ENCODE measurements at places on chromosomes 1 and 21.

GRCh38 chr1:39507230-39507928, 15.9 kb downstream of the BMP8A start:
- no peak for DNase-seq

DNA sequence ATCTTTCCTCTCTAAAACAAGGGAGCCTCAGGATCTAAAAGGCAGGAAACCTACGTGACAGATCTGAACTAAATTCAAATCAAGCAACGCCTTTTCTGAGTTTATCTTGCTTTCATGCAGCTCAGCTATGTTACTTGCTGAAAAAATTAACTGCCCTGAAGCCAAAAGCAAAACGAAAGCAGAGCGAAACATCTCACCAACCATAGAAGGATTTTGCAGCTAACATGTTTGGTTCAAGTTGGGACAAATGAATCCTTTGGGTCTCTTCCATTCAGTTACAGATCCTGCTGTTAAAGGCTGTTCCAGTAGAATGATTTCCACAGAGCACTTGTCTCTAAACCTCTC, 482 bp downstream of the SLC2A5 start:
- no peak for DNase-seq

DNA sequence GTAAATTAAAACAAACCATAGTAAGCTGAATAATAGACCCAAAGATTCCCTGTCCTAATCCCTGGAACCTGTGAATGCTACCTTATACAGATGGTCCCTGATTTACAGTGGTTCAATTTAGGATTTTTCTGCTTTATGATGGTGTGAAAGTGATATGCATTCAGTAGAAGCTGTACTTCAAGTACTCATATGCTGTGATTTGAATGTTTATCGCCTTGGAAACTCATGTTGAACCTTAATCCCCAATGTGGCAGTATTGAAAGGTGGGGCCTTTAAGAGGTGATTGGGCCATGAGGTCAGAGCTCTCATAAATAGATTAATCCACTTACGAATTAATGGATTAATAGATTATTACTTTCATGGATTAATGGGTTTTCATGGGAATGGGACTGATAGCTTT, 10.6 kb upstream of the RRP15 start:
- no peak for DNase-seq

GRCh38 chr1:19078536-19078935, 122.1 kb upstream of the IFFO2 start:
- DNase-seq, result no peak

GRCh38 chr1:215744419-215744818, 177.3 kb downstream of the KCTD3 start:
- DNase-seq, result no peak

GRCh38 chr21:16192902-16193301, 463.1 kb downstream of the USP25 start:
- no peak for DNase-seq

GRCh38 chr1:87213135-87213515, 115.6 kb upstream of the LMO4 start:
- DNase-seq, result no peak

GRCh38 chr1:34929497-34929852, at the start of gene DLGAP3:
TSS of gene DLGAP3 (minus strand) at chr1:34929650. CDS start at chr1:34905383, 24,267 bp downstream.
- no peak for DNase-seq

- DNase-seq, result no peak
These were observed 44.5 kb downstream of the B3GALT5 start for GRCh38 chr21:39657091-39657689.

DNA sequence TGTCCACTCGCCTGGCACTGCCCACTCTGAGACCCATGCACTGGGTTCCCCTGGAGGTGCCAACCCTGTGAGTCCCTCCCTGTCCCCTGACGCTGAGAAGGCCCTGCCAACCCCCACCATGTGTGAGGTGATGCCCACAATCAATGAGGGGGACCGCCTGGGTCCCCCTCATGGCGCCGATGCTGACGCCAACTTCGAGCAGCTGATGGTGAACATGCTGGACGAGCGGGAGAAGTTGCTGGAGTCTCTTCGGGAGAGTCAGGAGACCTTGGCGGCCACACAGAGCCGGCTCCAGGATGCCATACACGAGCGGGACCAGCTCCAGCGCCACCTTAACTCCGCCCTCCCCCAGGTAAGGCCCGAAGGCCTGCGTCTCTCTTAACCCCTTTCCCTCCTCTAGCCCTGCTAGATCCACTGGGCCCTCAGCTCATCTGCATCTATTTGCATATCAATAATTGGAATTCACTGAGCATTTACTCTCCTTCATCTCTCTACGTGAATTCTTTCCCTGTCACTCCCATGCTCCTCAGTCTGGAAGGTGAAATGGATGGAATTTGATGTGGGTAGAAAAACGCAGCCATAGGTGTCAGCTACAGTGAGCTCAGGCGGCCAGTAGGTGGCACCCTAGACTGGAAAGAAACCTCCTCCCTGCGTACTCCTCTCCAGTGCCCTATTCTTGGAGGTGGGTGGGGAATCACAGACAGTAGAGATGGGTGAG, 12.8 kb downstream of the PPFIA4 start:
- DNase-seq, result no peak

- DNase-seq, result peak; percentile 65
These were observed 17.7 kb upstream of the PTPRC start for GRCh38 chr1:198620951-198621824.

GRCh38 chr1:97050506-97050905, 328.9 kb downstream of the PTBP2 start:
- DNase-seq, result no peak

GRCh38 chr1:29278124-29278523, 41.8 kb downstream of the PTPRU start:
- no peak for DNase-seq

- DNase-seq, result no peak
These were observed 49.4 kb upstream of the KIAA1614 start for GRCh38 chr1:180863158-180863775.

DNA sequence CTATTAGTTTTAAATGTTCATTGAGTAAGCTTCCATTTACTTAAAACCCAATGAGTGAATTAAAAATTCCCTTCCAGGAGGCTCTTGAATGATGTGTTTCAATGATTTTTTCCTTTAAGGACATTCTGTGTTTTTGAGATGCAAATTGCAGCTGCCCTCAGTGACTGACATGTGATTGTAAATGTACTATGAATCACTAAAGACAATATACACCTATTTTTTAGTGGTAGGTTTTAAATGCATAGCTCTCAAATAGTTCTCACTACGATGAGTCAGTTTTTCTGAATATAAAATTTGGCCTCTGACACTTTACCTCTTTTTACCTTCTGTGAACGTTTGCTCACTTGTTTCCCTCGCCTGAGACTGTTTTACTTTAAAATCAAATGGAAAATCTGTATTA, 204.7 kb downstream of the BARHL2 start:
- no peak for DNase-seq

GRCh38 chr1:235411489-235412486, 44.6 kb downstream of the TBCE start:
- DNase-seq, result no peak

- no peak for DNase-seq
These were observed 90.6 kb downstream of the ST3GAL3 start for GRCh38 chr1:43797891-43798290.

- DNase-seq, result no peak
These were observed 30.1 kb downstream of the CDKN2C start for GRCh38 chr1:51000160-51000559.

GRCh38 chr1:19038096-19038495, 81.6 kb upstream of the IFFO2 start:
- no peak for DNase-seq

DNA sequence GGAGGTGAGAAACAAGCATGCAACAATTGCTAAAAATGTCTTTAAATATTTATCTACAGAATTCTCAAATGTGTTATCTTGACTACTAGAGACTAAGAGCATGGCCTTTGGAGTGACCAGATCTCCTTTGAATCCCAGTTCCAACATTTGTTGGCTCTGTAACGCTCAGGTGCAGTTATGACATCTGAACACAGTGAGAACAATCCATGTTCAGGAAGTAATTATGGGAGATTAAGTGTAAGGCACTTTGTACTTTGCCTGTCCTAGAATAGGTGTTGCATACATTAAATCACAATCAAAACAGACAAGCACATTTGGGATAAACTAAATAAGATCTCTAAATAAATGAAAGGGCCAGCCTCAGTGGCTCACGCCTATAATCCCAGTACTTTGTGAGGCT, 454.5 kb downstream of the SMYD3 start:
- DNase-seq, result no peak

GRCh38 chr1:62735491-62736171, 47.4 kb upstream of the DOCK7 start:
- DNase-seq, result no peak

- DNase-seq, result no peak
These were observed 487.3 kb downstream of the SIPA1L2 start for GRCh38 chr1:232142403-232143314.

DNA sequence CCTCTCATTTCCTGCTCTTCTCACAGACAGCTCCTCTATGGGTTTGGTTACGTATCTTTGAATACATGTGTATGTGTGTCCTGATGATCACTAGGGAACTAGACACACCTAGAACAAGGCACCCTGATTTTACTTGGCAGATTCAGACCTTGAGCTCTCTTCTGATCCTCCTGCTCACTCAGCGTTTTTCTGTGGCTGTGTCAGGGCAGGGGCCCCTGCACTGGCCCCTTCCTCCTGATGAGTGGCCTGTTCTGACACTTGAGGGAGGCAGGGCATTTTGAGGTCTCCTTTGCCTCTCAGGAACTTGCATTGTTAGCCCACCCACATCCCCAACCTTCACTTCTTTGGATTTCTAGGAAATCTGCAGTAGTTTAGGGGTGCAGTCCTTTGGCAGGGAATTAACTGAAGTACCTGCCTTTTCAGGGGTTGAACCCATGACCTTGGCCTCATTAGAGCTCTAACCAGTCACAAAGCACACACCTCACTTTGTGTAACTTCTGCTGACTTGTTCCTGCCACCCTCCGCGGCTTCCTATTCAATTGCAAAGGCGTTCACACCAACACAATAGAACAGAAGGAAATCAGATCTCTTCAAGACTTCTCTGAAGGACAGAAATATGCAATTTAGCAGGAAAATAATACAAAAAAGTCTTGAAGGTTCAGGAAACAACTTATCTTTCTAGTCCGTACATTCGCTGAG, 8.8 kb downstream of the SMYD2 start:
- no peak for DNase-seq

DNA sequence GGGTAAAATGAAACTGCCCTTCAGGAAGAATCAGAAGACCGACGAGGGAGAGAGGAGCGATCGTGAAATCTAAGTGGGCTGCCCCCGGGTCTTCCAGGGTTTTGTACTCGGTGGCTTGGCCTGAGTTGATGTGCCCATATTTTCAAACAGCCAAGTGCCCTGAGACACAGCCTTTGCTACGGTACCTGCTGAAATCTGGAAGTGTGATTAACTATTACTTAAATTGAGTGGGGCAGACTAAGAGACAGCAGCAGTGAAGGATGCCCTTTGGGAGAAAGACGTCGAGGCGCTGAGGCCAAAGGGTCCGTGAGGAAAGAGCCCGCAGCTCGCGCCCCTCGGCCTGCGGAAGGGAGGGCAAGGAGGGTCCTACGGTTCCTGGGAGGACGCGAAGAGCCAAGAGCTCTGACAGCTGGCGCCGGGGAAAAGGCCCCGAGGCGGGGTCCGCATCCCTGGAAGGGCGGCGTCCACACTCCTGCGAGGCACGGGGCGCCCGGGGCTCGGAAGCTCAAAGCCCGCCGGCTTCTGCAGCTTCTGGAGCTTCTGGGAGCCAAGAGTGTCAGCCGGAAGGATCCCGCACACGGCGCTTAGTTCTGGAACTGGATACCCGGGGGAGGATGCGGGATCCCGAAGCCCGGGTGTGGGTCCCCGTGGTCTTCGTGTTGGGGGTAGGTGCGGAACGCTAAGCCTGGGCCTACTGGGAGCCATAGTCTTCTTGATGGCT, 15.4 kb upstream of the RNU1-4 start:
- DNase-seq, result peak; percentile 84

- no peak for DNase-seq
These were observed 651.3 kb downstream of the PTPRC start for GRCh38 chr1:199290186-199290585.

DNA sequence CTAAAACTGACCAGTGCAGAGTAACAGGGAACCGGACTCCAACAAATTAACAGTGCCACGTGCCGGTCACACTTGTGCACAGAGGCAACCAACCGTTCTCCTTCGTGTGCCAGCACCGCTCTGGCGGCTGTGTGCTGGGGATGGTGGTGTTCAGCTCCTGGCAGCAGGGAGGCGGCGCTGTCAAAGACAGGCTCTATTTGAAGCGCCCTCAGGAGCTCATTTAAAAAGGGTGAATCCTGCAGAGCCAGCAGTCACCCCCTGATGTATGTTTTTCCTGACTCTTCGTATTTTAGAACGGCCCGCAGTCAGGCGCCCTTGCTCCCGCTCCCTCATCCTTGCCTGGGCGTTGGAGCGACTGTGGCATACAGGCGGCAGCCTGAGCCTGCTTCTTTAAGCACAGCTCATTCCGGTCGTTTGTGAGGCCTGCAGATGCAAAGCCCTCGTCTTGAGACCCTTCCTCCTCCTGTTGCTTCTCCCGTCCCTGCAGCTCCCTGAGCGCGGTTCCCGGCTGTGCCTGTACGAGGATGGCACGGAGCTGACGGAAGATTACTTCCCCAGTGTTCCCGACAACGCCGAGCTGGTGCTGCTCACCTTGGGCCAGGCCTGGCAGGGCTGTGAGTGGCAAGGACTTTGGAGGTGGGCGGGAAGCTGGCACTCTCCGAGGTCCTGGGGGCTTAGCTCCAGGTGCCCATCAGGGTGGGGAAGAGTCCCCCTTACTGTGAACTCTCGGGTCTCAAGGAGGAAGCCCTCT, 1.1 kb downstream of the DFFB start:
- DNase-seq, result peak; percentile 41

DNA sequence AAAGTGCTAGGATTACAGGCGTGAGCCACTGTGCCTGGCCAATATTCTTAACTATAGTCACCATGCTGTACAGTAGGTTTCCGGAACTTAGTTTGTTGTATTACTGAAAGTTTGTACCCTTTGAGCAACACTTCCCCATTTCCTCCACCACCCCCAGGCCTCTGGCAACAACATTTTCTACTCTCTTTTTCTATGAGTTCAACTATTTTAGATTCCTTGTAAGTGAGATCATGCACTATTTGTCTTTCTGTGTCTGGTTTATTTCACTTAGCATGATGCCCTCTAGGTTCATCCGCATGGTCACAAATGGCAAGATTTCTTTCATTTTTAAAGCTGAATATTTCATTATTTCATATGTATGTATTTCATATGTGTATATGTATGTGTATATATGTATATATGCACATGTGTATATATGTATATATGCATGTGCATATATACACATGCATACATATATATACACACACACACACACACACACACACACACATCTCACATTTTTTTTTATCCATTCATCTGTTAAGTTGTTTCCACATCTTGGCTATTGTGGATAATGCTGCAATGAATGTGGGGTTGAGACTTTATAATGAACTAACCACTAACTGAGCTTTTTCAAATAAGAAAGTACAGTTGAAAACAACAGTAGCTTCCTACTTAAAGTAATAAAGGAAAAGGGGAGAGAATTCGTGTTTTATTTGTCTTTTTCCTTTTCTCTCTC, 256.8 kb upstream of the C1orf105 start:
- no peak for DNase-seq

GRCh38 chr1:67840449-67840848, 7.2 kb upstream of the GNG12 start:
- DNase-seq, result no peak

- DNase-seq, result no peak
These were observed 720.2 kb downstream of the PTPRU start for GRCh38 chr1:29956349-29957030.

All from upper lobe of left lung (tissue), 6 donors.